ENCODE measurements at places on chromosomes 11 and 22.

DNA sequence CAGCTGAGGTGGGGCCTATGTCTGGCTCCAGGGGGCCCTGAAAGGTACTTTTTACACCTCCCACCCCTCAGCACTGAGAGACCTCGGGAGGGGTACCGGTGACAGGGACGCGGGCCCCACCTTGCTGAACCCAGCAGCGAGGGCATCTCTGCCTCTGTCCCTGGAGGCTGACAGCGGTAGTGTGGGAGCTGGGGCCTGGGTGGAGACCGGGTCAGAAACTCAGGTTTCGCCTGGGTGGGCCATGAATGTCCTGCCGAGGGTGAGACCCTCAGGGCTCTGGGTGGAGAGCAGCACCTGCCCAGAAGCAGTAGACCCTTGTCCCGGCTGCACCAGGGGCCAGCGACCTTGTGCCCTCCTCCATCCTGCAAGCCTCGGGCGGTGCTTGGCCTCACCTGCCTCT lies 22.2 kb downstream of the PTDSS2 start:
- no peak for DNase-seq

GRCh38 chr22:27804470-27805297 lies 3.1 kb upstream of the MN1 start:
- DNase-seq, result peak; percentile 75

GRCh38 chr11:7677071-7677470 lies 3.8 kb upstream of the CYB5R2 start:
- peak; percentile 84 for DNase-seq

DNA sequence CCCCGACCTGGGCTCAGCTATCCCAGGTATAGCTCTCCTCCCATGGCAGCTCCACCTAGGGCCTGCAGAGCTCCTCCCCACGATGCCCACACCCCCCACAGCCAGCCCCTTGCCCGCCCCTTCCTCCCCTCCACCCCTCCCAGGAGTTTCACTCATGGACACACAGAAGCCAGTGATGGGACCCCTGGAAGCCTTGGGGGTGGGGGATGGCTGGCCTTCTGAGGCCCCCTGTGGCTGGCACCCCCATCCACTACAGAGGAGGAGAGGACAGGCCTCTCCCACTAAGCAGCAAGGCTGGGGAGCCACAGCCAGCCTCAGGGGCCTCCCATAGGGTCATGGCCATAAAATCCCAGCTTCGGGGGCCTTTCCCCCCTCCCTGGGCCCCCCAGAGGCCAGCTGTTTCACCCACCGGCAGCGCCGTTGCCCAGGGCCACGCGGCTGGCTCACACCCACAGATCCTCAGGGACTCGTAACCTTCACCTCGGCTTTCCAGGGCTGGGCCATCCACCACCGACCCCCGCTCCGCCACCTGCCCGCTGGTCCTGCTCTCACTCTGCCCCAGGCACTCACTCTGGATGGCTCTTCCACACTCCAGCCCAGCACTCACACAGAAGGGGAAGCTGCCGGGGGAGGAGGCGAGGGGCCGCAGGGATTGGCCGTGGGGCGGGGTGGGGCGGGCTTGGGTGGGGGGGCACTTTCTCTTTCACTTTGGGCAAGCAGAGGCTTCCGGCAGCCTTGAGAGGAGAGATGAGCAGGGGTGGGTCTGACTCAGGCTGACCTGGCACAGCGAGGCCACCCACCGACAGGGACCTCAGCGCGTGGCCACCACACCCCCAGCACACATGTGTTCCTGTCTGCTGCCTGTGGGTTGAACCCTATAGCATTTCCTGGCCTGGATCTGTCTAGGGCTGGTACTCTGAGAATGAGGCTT lies 2.2 kb downstream of the SLC25A22 start:
- peak; percentile 93 for DNase-seq

DNA sequence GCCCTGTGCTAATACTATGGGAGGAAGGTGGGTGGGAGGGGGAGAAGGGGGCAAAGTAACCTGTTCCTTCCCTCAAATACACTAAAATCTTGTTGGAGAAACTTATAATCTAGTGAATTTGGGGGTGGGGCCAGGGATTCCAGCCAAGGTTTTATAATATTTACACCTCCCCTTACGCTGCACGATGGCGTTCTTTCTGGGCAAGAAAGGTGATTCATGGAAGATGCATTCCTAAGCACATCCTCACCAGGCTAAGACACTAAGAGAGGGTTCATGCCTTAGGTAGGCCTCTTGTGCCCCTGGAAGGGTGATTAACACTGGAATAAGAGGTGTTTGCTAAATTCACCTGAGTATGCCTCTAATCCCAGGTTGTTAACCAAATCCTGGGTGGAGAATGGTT lies 82.6 kb downstream of the BARX2 start:
- no peak for DNase-seq
